MG63 (cell line): ENCODE measurements at places on chromosomes 2 and 18. TPM values are rescaled to one million over a fixed set of nuclear protein-coding genes. Genes with fewer than 3 reads are reported as not detected.

The PARD6G gene
- 3.4 TPM in 2 replicates for total RNA-seq

The BMP10 gene
- not detected in 2 replicates for total RNA-seq

The CSRNP3 gene
- total RNA-seq, result not detected in 2 replicates

The SRBD1 gene
- total RNA-seq, result 5.8 and 30.5 TPM in 2 replicates

The NTSR2 gene
- not detected in 2 replicates for total RNA-seq

GRCh38 chr2:15544227-15544626, 16.9 kb downstream of the NBAS start:
- DNase-seq, result no peak

DNA sequence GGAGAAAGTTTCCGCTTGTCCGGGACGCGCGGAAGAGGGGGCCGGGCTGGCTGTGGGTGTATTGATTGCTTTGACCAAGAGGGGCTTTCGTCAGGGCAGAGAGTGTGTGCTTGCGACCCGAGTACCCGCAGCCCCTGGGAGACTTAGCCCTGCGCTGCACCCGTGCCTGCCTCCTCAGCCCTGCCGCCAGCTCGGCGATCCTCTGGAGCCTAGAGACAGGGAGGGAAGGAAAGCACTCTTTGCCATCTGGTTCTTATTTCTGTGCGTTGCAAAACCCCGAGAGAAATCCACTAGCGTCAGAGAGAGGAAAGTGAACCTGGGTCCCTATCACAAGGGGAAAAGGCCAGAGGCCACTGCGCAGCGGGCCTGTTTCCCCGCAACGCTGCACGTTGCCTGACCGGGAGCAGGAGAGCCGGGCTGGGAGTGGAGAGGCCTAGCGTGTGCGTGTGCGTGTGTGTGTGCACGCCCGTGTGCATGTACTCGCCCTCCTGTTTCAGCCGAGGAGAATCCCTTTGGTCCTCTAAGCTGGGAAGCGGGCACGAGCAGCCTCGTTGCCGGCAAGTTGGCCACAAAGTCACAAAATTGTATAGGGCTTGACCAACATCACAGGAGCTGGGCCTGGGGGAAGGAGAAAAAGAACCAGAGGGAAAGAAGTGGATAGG, 1.7 kb downstream of the SIX3 start:
- no peak for DNase-seq

GRCh38 chr2:10489842-10490555, 41.9 kb upstream of the ODC1 start:
- no peak for DNase-seq

DNA sequence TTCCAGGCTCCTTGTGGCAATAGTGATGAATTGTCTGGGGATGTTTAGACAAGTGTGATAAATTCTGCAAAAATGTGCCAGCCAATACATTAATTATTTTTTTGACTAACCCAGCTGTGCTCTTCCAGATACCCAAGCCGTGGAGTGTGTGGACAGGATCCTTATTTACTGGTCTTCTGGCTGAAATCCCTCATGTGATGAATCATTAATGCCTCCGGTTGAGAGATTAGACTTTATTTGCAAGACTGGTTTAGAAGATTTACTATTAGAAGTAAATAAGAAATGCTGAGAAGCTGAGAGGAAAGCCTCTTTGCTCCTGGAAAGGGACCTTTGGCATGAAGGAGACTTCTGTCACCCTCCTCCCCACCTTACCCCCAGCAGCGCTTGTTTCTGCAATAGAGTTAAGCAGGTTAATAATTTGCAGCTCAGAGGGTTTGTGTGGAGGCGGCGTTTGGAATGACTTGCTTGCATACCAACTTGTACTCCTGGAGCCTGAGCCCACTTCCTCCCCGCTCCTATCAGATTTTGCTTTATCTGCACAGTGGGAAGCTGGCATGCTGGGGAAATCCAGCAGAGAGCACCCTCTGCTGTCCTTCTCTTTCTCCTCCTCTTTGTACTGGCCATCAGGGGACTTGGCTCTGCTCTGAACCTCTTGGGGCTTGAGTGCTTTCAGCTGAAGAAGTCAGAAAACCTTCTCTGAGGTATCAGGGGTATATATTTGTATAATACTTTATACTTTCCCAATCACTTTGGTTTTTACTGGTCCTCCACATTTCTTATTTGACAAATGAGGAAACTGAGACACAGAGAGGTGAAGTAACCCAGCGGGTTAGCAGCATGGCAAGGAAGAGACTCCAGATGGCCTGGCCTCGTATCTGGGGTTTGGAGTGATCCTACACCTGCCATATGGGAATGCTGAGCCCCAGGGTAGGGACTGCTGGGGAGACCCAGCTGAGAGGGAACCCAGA, 16.3 kb downstream of the SLC3A1 start:
- peak; percentile 77 for DNase-seq

GRCh38 chr2:18311420-18312195, 248.8 kb downstream of the RDH14 start:
- peak; percentile 46 for DNase-seq

GRCh38 chr2:190759749-190760213, 110.9 kb downstream of the NAB1 start:
- DNase-seq, result peak; percentile 35

DNA sequence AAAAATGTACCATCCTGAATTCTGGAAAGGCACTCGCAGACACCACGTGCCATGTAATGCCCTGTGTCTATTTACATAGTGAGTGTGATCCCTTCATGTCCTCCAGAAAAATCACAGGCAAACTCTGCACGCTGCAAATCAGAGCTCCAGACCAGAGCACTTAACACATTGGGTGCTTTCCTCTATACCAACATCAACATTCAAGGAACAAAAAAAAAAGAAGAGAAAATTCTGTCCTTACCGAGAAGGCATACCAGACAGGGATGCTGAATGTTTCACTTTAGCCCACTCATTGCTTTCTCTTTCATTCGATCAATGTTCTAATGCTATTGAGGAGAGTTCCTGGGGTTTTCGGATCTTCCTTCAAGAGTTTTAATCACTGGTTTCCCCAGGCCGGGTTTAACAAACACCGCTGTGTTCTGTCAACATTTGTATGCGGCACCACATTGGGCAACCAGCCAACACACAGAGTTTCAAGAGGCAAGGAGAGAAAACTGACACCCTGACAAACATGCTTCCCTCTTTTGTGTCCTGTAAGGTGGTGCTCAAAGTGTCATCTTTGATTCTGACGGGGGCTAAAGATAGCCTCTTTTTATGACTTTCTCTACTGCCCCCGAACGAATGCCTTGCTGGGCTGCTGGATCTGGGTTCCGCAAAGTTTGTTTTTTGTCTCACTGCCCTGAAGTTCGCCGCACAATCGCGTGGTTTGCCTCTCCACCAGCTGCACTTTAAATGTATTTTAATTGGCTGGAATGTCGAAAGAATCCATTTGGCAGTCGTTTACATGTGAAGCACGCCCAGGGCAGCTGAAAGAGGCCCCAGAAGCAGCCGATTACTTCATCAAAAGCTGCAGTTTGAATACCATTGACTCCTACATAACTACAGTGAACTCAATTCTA, 106.4 kb upstream of the NCKAP5 start:
- peak; percentile 64 for DNase-seq

DNA sequence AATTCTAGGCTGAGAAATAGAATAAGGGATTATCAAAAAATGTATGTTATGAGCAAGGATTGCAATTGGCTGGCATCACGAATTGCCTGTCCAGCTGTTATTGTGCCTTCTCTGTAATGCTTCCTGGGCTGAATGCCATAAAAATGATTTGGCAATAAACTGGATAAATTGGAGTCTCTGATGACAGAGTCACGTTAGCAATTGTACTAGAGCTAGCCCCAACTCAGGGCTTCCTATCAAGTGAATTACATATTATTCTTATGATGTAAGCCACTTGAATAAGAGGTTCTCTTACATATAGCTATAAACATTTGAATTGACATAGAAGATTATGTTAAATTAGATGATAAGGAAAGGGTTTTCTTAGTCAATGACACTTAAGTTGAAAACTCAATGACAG, 607.5 kb upstream of the REG3G start:
- DNase-seq, result no peak

DNA sequence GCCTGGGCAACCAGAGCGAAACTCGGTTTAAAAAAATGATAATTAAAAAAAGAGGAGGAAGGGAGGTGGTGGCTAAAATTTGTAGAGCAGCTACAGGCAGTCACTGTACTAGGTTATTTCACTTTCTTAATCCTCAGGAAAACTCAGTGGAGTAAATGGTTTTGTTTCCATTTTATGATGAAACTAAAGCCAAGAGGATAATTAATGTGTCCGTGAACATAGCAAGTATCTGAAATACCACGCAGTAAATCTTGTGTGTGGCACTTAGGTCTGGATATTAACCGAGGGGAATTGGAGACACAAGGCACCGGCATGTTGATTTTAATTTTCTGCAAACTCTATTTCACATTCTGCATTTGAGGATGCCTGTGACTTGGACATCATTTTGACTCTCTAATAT, 14.5 kb downstream of the SH3BP4 start:
- no peak for DNase-seq

DNA sequence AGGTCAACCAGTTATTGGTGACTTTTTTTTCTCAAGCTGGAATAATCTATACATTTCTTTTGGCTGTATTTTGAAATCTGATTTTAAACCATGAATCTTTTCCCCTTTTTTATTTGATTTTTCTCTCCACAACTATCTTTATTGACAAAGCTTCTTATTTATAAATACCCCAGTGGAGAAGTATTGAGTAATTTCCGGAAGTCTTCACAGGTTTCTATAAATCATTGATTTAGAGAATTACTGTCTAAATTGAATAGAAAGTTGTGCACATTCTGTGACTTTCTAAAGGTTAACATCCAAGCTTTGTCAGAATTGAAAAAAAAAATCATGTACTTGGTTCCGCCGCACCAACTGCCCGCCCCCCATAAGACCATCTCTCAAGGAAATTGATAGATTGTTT, 39.8 kb downstream of the XRCC5 start:
- DNase-seq, result no peak

DNA sequence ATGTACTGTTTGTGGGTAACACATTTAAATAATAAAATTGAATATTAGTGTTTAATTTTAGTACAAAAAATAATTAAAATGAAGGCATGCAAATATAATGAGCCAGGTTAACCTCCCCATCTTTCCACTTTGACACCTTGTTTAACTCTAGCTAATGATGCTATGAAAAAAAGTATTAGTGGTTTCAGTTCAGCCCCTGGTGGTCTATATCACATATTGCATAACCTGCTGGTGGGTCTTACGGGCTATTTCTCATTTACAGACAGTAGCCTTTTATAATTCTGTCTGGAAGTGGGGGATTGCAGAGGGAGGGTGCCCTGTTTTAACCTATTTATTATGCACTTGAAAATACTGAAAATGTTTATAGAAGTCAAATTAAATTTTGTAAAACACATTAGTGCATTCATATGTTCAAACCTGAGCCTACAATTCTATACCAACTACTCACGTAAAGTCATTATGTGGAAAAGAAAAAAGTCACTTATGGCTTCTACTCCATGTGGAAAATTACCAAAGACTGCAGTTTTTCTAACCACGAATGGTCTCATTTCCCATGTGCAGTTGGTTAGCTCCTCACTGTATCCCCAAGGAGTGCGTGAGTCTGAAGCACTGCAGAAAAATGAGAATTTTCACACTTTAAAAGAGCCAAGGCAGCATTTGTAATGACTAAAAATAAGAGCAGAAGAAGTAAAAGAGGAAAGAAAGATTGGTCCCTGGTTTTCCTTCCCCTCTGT, 381.0 kb downstream of the MTX2 start:
- no peak for DNase-seq

GRCh38 chr18:13534631-13535030, 191.7 kb downstream of the FAM210A start:
- DNase-seq, result no peak

- no peak for DNase-seq
Measured at GRCh38 chr2:12032398-12032797, 286.0 kb downstream of the LPIN1 start.

- DNase-seq, result peak; percentile 64
Measured at GRCh38 chr2:75047992-75048625, 89.7 kb downstream of the POLE4 start.

DNA sequence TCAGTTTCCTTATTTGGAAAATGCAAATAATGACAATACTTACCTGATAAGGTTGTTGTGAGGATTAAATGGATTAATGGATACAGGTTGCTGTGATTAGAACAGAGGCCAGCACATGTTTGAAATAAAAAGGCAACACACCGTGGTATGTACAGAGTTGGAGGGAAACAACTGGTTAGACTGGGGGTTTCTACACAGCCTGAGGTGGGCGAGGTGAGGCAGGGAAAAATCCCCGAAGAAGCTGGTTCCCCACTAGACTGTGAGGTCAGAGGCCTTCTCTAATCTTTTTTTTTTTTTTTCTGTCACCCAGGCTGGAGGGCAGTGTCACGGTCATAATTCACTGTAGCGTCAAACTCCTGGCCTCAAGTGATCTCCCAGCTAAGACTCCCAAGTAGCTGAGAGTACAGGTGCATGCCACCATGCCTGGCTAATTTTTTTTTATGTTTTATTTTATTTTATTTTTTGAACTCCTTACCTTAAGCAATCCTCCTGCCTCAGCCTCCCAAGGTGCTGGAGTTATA, 1.2 kb upstream of the E2F6 start:
- DNase-seq, result no peak

GRCh38 chr2:5889519-5889918, 197.3 kb downstream of the SOX11 start:
- no peak for DNase-seq

GRCh38 chr18:11293794-11294193, 144.4 kb upstream of the PIEZO2 start:
- no peak for DNase-seq

DNA sequence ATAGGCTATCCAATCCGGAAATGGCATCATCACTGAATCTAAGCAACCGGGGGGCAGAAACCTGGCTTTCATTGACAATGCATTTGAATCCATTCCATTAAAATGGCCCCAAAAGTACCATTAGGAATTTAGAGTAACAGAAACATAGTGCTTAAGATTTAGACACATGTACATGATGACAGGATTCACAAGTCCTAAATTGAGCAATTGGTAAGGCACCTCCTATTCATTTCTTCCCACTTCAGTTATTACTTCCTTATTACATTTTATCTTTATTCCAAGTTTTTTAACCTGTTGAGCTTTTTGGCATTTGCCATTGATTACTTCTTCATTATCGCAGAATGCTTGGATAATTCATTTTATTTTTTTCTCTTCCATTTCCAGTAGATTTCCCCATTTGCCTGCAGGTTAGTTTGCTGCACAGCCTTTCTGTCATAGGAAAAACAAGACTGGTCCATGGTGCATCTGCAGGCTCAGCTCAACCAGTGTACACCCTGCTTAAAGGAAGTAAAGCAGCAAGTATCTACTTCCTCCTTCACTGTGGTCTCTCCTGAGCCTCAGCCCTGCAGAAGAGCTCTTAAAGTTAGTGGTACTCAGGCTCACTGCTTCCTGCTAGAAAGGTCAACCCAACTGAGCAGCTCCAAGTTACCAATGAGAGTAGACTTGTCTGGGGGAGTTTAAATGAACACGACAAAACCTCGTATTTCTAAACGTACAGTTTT, 89.2 kb downstream of the DOCK10 start:
- DNase-seq, result no peak
